ENCODE measurements at places on chromosomes 5 and 9.
A peak's percentile ranks its signal among the peaks of the same experiment; 100 is the strongest.

DNA sequence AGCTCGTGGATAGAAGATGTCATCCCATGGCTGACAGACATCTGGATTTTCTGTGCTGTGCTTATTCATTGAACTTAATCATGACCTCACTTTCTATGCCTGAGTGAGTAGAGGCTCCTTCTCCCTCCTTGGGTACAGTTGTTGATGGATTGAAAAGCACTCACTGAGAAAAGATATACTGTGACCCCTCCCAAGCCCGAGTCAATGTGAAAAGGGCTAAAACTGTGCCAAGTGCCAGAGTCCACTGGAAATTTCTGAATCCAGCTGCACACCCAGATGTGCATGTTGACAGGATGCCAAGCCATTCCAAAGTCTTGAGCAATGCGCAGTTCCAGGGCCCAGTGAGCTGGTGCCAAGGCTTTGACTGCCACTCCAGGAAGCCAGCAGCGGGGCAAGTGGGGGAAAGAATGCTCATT lies 473.0 kb downstream of the NTRK2 start:
- peak; percentile 58 for DNase-seq

DNA sequence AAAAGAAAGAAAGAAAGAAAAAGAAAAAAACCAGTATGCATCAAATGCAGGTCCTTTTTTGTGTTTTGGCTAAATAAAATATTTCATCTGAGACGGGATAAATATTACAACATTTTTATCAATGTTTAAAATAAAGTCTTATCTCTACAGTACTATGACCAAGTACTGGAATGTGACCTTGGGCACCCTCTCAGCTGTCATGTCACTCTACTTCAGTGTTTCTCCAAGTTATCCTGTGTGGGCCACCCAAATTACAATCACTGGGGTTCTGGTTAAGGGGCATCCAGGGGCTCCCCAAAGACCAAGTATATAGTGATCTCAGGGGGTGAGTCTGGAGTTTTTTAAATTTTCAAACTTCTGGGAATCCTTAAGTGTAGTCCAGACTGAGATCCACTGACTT lies 3.5 kb upstream of the PDZD2 start:
- no peak for DNase-seq

- DNase-seq, result no peak
Observed at GRCh38 chr9:27043176-27043575, 37.7 kb upstream of the LRRC19 start.

DNA sequence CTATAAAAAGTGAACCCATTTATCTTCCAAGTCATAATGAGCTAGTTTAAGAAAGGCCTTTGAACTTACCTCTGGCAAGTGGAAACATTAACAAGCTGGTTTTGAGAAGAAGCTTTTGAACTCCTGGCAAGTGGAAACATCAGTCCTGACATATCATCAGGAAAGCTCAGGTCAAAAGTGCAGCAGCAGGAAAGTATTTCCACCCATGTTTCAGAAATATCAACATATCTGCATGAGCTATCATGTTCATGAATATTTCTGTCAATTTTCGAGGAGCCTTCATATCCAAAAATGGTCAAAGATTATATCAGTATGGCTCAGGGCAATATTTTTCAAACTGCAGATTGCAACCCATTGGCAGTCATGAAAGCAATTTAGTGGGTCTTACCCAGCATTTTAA lies 133.9 kb downstream of the PLK2 start:
- no peak for DNase-seq

GRCh38 chr9:110183208-110184145 lies 24.5 kb downstream of the C9orf152 start:
- DNase-seq, result no peak

DNA sequence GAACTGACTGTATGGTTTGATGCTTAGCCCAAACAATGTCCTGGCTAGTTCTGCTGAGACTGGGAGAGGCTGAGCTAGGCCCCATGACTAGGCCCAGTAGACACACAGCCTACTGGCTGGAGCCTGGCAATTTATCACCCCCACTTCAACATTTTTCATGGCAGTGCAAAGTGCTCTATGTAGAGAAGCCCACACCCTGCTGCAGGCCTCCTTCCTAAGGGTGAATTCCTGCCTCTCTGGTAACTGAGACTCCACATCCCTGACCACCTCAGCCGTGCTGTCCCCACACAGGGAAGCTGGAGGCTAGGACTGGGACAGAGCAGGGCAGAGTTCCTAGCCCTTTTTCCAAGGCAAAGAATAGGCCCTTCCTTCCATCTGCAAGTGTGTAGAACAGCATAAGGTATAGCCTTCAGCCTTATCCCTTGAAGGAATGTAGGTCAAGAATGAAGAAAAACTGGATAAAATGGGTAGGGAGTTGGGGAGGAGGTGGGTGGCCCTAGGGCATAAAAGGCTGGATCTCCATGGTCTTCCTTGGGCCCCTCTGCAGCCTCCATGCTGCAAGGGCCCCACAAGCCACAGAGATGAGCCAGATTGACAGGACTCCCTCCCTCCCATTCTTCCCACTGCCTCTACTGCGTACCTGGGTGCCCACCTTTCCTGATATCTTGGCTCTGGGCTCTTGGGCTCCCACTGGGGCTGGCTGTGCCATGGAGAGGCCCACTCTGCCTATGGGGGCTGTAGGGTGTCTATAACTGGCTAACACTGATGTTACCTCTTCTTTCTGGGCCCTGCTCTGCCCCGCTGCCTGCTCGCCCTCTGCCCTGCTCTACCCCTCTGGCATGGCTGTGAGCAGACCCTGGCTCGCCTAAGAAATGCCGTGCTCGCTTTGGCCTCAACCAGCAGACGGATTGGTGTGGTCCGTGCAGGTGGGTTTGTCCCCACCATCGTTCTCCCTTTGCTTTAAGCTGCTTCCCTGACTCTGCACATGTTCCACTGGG lies 29.8 kb downstream of the TCF7 start:
- DNase-seq, result no peak

GRCh38 chr5:55096861-55097260 lies 5.6 kb upstream of the GZMA start:
- DNase-seq, result no peak

DNA sequence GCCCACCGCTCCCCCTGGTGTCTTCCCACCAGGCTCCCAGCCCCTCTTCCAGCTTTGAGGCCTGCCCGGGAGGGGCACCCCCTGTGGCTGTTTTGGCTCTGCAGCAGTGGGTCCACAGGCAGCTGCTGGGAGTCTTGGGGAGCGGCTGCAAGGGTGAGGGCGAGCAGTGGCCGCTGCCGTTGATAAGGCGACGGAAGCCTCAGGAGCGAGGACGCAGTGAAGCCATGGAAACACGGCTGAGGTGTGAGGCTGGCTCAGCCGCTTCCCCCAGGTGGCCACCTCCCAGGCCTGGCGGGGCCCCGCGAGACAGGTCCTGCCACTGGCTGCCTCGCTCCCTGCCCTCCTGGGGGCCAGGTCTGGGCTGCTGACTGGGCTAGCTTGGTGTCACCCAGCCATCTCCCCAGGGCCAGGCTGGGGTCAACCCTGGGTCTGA lies 41.5 kb downstream of the CXXC5 start:
- DNase-seq, result no peak

DNA sequence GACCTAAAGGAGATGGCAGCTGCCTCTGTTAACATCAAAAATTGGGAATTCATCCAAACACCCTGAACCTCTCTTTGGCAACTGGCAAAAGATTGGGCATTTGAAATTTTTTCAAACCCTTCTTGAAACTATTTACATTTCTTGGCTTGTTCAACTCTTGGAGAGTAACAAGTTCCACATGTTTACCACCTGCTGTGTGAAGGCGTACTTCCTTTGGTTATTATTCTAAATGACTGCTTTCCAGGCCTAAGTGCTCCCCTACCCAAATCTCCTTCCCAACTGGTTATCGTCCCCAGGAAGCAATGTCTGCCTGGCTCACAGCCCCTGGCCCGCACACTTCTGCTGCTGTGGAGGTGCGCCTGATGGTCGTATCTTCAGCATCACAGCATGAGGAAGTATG lies 422.7 kb downstream of the DMAC1 start:
- DNase-seq, result no peak

- DNase-seq, result peak; percentile 4
Observed at GRCh38 chr9:129323376-129323998, 145.4 kb upstream of the IER5L start.

DNA sequence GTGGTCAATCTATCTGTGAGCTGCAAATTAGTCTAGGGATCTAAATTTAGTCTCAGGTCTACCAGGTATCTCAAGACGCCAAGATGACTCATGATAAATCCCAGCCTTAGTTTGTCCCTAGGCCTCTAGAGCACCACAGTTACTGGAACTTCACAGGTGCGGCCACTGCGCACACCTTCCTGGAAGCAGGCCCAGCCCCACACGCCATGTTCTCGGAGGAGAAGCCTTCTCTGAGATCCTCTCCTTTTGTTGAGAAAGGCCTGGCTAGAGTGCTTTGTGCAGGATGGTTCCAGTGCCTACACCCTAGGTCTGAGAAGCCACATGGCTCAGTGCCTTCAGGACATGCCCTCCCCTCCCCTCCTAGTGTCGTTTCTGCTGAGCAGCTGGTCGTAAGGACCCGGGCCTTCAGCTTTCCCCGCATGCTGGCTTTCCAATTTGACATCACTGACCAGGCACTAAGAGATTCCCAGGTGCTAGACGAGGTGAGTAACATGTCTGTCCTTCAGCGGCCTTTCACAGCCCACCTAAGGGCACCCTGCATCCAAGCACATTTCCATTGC lies 51.9 kb downstream of the IPPK start:
- no peak for DNase-seq

DNA sequence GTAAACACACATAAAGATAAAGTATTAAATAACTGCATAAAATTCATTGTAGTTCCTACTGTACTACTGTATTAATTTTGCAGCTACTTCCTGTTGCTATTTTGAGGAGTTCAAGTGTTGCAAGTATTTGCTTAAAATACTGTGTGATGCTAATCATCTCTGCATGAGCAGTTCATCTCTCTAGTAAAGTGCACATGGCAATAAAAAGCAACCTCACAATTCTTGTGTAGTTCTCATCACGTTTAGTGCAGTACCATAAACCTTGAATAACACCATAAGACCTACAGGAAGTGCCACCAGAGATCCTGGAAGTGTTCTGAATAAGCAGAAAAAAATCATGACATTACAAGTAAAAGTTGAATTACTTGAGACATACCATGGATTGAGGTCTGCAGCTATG lies 34.6 kb downstream of the CPLANE1 start:
- no peak for DNase-seq

DNA sequence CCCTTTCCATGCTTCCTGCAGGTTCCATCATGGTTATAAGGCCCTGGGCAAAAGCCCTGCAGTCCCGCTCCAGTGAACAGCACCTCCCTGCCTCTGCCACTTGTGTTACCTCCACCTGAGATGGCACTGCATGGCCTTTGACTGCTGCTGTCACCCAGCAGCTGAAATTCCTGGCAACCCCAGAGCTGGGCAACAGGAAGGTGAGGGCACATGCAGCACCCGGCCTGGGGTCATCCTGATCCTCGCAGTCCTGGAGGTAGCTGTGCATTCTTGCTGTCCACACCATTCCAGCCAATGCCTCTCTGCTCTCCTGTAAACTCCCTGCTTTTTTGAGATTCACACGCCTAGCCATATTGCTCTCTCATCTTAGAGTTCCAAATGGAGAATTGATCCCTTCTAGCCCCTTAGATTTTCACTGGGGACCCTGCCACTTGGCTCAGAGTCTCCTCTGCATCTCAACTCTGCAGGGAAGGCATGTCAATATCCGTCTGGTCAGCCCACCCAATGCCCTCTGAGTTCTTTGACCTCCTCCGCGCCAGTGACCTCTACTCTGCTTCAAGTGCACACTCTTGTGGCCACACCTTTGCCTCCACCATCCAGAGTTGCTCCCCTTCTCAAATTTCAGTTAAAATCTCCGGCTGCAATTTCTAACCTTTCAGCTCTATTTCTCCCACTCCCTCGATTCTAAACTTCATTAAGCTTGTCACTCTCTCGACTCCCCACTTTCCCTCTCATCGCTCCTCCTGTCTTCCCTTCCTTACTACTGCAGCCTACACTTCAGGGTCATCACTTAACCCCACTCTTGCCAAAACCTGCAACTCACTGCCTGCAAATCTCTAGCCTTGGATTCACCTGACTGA lies 93.4 kb downstream of the ANKH start:
- DNase-seq, result no peak

GRCh38 chr9:101705135-101705661 lies 33.2 kb downstream of the GRIN3A start:
- DNase-seq, result peak; percentile 55
